ENCODE measurements at places on chromosomes 1 and 21.

DNA sequence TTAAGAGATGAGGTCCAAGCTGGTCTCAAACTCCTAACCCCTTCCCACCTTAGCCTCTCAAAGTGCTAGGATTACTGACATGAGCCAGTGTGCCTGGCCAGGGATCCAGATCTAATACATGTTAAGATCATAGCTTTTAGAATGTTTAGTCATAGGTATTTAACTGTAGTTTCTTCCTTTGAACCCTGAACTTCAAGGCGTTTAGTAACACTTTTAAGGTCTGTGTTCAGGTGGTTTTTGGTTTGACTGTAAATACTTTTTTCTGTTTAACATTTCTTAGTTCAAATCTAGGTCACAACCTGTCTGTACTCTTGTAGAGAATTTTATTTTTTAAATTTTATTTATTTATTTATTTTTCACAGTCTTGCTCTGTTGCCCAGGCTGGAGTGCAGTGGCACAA, 28.1 kb downstream of the RAP1A start:
- DNase-seq = no peak

DNA sequence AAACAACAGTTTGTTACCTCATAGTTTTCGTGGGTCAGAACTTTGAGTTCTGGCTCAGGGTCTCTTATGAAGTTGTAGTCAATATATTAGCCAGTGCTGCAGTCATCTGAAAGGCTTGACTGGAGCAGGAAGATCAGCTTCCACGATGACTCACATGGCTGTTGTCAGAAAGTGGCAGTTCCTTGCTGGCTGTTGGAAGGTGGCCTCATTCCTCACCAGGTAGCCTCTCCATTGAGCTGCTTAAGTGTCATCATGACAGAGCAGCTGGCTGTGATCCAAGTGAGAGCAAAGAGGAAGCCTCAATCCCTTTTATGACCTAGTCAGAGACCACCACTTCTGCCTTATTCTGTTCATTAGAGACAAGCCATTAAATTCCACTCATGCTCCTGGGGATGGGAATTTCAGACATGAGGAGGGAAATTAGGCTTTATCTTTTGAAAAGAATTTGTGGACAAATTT, 5.6 kb downstream of the OSBPL9 start:
- peak; percentile 61 for DNase-seq

DNA sequence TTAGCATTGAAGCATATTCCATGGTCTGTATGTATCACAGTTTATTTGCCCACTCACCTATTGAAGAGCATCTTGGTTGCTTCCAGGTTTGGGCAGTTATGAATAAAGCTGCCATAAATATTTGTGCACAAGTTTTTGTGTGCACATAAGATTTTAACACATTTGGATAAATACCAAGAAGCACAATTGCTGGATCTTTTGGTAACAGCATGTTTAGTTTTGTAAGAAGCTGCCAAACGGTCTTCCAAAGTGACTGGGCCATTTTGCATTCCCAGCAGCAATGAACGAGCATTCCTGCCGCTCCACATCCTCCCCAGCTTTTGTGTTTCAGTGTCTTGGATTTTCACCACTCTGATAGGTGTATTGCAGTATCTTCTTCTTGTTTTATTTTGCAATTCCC, 62.7 kb downstream of the PDE9A start:
- DNase-seq = no peak

DNA sequence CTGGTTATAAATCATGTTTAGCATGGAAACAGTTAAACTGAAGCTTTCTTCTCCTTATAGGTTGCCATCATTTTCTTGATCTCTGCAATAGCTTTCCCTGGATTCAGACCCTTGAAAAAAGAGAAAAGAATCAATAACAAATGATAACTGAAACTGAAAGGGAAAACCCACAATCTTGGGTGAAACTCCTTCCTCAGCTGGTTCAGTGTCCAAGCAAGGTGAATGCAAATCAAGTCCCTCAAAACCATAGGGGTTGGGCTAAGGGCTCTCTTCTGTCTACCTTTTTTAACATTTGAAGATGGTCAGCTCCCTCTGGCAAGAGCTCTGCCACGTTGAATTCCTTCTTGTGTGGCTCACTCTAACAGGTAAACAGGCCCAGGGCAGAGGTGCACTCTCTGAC, 7.1 kb upstream of the ATP13A2 start:
- DNase-seq = no peak

DNA sequence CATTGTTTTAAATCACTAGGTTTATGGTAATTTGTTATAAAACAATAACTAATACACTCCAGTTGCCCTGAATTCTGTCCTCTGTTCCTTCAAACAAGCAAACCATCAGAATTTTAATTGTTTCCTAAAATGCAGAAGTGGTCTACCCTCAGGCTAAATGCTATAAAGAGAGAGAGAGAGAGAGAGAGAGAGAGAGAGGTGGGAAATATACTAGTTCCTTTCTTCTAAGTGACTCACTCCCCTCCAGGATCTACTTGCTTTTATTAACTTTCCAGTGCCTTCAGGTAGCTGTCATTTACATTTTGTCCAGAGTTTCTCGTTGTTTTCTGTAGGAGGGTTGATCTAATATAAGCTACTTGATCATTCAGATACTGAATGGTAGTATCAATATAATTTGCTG, 26.4 kb downstream of the LRRC53 start:
- no peak for DNase-seq

- no peak for DNase-seq
These were observed 87.6 kb downstream of the CTH start for GRCh38 chr1:70498666-70499065.

- no peak for DNase-seq
These were observed 64.7 kb downstream of the S1PR1 start for GRCh38 chr1:101301446-101302057.

GRCh38 chr1:48035371-48036141, 38.4 kb upstream of the TRABD2B start:
- DNase-seq = no peak

GRCh38 chr21:38852278-38852677, 46.5 kb downstream of the ETS2 start:
- DNase-seq = no peak

DNA sequence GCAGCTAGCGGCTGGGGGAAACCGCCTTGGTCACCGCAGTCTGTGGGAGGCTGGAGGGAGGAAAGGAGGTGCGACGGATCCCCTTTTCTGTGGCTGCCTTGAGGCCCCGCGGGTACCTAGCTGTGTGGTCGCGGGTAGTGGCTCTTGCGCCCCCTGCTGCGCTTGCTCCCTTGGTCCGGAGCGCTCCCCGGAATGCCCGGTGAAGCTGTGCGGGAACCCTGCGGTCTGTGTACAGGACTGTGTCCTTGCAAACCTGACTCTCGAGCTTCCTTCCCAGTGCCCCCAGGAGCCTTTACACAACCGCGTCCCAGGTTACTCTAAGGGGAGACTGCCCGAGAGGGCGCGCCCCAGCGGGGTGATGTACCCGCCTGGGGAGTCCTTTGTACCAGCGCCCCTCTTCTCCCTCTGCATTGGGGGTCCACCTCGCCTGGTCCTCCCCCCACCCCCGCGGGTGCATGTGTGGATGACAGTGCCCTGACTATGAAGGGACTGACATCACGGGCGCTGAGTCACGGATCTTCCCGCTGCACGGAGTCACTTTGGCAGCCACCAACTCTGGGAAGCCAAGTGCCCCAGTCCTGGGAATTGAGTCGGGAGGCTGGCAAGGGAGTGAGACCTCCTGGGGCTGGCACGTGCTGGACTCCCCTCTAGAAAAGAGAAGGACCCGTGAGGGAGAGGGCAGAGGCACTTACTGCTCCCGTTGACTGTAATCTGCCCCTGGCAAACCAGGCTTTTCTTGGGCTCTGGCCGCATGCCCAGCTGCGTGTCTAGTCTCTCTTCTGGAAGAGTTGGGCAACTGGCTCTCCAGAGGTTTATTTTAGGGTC, 816 bp downstream of the IL6R start:
- no peak for DNase-seq

DNA sequence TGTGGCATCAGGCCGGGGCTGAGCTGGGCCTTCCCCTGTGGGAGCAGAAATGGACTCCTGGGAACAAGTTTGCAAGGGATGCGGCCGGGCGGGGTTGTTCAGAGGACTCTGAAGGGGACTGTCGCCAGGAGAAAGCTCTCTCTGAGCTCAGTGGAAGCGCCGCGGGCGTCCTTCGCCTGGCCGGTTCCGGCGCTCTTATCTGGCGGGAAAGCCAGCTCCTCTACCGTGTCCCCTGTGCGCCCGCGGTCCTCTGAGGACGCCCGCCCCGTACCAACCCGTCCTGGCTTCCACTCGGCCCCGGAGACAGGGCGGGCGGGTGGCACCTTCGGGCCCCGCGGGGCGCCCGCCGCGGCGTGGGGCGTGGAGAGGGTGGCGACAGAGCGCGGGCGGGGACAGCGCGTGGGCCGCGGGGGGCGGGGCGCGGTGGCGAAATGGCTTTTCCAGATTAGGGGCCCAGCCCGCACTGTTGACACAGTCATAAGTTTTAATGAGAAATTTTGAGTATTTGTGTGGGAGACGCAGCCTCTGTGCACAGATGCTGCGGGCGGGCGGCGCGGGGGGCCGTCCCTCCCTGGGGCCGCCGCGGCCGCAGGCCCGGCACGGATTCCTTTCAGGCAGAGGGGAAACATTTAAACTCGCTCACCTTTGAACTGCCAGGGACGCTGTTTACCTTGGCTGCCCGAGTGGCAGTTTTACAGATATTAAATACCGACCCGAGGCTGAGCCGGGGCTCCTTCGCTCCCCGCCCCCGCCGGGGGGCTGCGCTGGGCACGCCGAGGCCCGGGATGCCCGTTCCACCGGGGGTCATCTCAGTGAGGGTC, 70.2 kb downstream of the FOXD2 start:
- no peak for DNase-seq

GRCh38 chr1:59428828-59429227, 131.9 kb downstream of the FGGY start:
- no peak for DNase-seq

GRCh38 chr1:79283451-79283850, 276.9 kb upstream of the ADGRL4 start:
- no peak for DNase-seq

- no peak for DNase-seq
These were observed 475.7 kb downstream of the USP25 start for GRCh38 chr21:16205527-16205926.

DNA sequence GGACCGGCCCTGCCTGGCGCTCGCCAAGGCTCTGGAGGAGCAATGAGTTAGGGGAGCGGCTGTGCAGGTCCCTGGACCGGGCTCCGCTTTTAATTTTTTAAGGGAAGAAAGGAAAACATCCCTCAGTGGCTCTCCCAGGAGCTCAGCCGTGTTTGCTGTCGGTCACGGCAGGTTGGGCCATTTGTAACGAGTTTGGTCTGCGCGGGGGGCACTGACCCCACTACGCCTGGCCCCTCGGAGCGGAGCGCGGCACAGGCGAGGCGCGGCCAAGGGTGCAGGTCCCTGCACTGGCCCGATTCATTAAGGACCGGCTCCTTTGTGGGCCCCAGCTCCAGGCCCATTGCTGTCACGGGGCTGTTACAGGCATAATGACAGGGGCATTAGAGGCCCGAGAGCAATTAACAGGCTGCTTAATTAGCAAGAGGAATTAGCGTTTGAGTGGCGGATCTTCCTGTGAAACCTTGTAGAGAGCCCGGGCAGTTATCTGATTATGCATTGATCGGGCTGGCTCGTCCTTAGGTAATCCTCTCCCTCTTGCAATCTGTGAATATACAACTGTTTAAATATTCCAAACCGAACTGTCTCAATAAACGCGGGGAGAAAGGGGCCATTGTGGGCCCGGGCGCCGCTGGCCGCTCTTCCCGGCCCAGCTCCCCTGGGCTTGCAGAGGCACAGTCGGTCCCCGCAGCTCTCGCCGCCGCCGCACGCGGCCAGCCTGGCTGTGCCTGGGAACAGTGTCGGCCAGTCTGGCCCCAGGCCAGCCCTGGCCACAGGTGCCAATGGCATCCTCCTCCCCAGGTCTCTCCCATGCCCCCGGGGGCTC, 56.8 kb downstream of the PRDM16 start:
- no peak for DNase-seq

- no peak for DNase-seq
These were observed at the start of gene CHIA for GRCh38 chr1:111290630-111291029. Gene CHIA, plus strand, starts transcription at chr1:111290851. Its CDS starts 19,617 bp downstream, at chr1:111310468.

DNA sequence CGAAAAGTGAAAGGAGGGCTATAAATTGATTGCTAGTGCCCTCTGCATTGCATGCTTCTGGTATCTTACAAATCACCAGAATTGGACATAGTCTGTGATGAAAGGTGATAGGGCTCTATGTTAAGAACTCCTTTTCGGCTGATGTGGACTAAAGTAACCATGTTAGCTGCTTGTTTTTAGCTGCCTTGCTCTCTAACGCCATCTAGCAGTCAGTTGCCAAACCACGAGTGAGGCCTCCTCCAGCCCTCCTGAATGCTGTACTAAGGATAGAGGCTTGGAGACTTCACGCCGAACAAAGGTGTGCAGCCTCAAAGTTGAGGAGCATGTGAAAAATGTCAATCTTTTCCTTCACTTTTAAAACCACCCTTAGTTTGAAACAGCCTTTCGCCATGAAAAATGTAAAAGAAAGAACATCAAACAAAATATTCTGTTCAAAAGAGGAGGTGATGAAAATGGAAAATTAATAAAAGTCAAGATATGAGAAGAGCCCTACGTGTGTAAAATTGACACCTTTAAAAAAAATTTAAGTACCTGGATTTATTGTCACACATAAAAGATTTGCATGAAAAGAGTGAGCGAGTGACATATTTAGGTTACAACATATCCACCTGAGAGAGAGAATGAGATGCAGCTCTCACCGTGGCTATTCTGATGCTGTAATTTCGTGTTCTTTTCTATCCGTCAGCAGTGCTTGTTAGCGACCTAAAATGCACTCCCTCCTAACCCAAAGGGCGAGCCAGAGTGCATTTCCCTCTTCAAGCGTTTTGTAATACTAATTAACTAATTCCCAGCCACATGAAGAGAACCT, 8.1 kb downstream of the LRRC53 start:
- DNase-seq = peak; percentile 9

GRCh38 chr1:75954586-75954985, 22.4 kb upstream of the ASB17 start:
- DNase-seq = no peak

GRCh38 chr1:241950390-241950789, 7.2 kb upstream of the BECN2 start:
- DNase-seq = peak; percentile 59

GRCh38 chr1:159829822-159830465, 3.3 kb downstream of the SLAMF8 start:
- peak; percentile 55 for DNase-seq

DNA sequence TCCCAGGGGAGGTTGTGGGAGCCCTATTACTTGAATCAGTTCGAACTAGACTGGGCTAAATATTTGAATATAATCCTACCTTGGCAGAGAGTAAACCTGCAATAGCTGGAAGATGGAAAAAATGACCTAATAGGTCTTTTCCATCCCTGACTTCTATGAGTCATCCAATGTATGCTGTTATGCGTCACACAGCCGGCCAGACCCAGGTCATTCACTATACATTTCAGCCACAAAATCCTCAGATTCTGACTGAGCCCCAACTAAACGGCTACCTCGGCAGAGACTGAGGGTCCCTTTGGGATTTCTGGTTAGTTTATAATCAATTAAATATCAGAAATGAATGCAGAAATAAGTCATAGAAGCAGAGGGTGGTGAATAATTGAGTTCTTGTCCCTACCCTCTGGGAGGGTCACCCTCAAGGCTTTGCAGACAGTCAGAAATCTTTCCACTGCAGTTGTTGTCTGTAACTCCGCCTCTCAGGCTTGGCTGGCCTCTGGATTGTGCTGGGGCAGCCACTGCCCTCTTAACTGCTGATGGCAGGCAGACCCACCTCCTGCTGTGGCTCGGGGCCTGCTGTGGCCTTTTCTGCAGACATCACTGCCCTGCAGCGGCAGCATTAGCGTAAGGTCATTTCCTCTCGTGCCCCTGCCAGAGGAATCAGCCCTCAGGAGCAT, 240.5 kb downstream of the TGFB2 start:
- DNase-seq = peak; percentile 83

All from skeletal muscle cell (primary cell).